Esophagus muscularis mucosa (tissue), 4 donors: ENCODE measurements at places on chromosomes 16 and 17. TPM values are rescaled to one million over a fixed set of nuclear protein-coding genes. Genes with fewer than 3 reads are reported as not detected.

GRCh38 chr17:59666235-59666634 is 41.0 kb downstream of the PTRH2 start:
- no peak for DNase-seq

DNA sequence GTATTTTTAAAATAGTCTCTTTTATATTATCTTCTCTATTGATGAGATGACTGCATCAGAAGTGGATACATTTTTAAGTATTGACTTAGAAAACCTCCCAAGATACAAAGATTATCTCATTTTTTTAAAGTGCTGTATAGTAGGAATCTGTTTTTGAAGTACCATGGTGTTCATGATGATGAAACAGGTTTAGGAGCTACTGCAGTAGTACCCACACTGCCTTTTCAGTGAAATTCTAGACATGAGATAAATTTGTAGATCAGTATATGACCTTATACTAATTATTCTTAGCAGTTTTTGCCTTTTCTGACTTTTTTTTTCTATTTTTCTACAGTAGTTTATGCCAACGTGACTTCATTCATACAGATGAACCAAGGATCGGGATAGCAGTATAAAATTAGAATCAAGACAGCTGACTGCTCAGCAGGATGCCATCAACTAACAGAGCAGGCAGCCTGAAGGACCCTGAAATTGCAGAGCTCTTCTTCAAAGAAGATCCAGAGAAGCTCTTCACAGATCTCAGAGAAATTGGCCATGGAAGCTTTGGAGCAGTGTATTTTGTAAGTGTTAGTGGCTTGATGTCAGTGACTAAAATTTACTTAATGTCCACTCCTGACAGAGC is 61.1 kb downstream of the TAOK1 start:
- DNase-seq, result no peak

DNA sequence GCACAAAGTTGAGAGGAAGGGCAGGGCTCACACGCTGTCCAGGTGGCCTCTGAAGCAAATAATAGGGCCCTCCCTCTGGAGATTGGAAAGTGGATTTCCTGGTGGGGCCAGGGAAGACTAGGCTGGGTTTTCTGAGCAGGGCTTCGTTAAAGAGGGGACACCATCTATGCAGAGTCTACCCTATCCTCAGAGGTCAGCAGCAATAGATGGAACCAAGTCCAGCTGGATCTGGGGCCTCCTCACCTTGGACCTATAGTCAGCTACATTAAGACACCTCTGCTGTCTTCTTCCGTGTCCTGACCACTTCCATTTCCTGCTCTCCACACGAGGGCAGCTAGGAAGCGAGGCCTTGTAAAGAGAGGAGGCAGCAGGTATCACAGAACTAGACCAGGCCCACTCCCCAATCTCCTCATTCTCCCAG is 14.7 kb upstream of the ST6GALNAC1 start:
- DNase-seq, result no peak

GRCh38 chr17:14664511-14664910 is 363.6 kb downstream of the HS3ST3B1 start:
- DNase-seq, result no peak

Gene MT1M
- total RNA-seq, result 3.7 TPM
